ENCODE measurements at places on chromosomes 16 and 17. TPM values are rescaled to one million over a fixed set of nuclear protein-coding genes. Genes with fewer than 3 reads are reported as not detected.

DNA sequence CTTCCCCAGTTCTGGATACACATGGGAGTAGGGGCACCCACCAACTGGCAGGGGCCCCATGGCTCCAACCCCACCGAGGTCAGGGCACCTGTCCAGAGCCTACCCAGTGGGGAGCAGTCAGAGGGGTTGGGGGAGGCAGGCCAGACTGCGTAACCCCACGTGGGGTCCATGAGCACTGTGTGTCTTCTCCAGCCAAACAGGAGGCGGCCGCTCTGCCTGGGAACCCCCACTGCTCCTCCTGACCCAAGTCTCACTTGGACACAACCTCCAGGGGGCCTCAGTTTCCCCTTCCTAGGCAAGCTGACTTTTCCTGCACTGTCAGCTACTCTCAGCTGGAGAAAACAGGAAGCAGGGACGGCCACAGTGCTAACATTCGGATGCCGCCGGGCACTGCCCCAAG lies 7.5 kb downstream of the ZNF469 start:
- no peak overlapping the region for H3K27ac ChIP-seq
- no peaks in the 10 kb centered on the region for H3K27me3 ChIP-seq
- no peak overlapping the region for H3K4me3 ChIP-seq
- DNase-seq, result no peak
- no peaks in the 10 kb centered on the region for H3K36me3 ChIP-seq

DNA sequence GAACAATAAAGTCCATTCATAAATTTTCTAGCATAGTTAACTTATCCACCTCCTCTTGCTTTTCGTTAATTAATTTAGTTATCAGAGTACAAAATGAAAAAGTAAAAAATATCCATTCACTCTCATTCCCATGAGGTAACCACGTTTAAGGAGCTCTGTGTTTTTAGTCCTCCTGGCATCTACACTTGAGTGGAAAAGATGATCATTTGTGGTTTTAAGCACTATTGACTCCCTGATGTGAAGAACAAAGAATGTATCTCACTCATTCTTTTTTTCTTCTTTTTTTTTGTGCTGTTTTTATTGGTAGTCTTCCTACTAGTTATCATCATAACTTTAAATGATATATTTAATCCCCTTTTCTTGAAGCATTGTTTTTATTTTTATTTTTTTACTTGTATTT lies 26.1 kb downstream of the QPRT start:
- no peaks in the 10 kb centered on the region for H3K36me3 ChIP-seq
- peaks cover 4% of the 10 kb centered on the region for H3K4me1 ChIP-seq
- no peak overlapping the region for H3K4me3 ChIP-seq
- no peak for DNase-seq
- no peak overlapping the region for H3K27ac ChIP-seq

DNA sequence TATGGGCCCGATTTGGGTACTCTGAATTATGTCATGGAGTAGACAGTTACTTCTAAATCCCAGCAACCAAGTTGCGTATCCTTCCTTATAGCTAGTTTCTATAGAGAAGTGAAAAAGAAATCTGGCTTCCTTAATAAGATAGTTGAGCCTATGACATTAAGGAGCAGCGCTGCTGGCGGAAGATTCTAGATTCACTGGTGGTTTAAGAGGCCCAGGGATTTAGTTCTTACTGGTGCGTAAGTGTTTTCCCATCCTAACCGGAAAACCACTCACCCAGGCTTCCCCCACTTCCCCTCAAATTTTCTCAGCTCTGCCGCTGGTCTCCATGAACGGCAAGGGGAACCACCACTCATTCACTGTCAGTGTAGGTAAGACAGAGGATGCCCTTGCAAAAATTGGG lies 230.4 kb downstream of the CPPED1 start:
- DNase-seq, result no peak
- H3K27me3 ChIP-seq, result no peaks in the 10 kb centered on the region
- H3K27ac ChIP-seq, result no peak overlapping the region
- H3K36me3 ChIP-seq, result no peaks in the 10 kb centered on the region
- no peak overlapping the region for H3K4me3 ChIP-seq
- no peaks in the 10 kb centered on the region for H3K4me1 ChIP-seq

The RHBDL1 gene
- polyA plus RNA-seq, result 0.75 TPM

The DBF4B gene
- 16.9 TPM for polyA plus RNA-seq

The CLDN6 gene
- 95.0 TPM for polyA plus RNA-seq

Data from left lung (tissue), 14 donors.